CD4-positive, CD25-positive, alpha-beta regulatory T cell (primary cell): ENCODE measurements at places on chromosomes 7 and 10. TPM values are rescaled to one million over a fixed set of nuclear protein-coding genes. Genes with fewer than 3 reads are reported as not detected.
A peak's percentile ranks its signal among the peaks of the same experiment; 100 is the strongest.

Gene NKX1-2
- not detected for polyA plus RNA-seq

- no peak for DNase-seq
These were observed 280.1 kb downstream of the FRMD4A start for GRCh38 chr10:14050598-14050997.

DNA sequence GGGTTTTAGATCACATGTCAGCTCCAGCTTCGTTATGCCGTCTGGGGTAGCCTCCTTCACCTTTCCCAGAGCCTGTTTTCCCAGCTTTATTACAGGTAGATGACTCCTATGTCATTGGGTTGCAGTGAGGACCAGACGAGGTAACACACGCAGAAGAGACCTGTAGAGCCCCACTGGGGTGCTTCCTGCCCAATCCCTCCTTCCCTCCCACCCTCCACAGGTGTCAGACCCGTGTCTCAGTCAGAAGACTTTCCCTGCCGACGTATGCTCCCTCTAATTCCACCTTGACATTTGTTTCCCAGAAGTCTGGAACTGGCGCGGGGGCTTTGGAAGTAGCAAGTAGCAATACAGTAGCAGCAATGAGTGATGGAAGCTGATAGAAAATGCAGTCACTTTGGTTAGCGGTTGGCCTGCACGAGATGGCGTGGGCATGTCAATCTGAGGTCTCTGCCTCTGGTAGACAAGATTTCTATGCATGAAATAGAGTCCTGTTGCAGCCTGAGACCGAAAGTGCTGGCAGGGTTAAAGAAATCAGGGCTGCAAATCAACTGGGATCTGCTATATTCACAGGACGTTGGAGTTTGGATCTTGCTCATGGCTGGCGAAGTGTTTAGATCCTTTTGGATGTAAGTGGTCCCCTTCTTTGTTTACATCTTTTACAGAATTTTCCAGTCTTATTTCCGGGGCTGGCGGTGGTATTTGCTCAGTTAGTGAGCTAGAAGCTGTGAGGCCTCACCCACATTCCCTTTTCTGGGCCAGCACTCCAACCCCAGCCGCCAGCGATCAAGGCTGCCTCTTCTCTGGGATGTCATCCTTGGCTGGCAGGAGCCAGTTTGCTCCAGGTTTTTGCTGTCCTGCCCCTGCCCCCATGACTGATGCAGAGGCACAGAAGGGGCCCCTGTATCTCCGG is 78.3 kb upstream of the KMT2C start:
- no peak for DNase-seq

Gene PAX4
- polyA plus RNA-seq = not detected

Gene TACC2
- not detected for polyA plus RNA-seq

DNA sequence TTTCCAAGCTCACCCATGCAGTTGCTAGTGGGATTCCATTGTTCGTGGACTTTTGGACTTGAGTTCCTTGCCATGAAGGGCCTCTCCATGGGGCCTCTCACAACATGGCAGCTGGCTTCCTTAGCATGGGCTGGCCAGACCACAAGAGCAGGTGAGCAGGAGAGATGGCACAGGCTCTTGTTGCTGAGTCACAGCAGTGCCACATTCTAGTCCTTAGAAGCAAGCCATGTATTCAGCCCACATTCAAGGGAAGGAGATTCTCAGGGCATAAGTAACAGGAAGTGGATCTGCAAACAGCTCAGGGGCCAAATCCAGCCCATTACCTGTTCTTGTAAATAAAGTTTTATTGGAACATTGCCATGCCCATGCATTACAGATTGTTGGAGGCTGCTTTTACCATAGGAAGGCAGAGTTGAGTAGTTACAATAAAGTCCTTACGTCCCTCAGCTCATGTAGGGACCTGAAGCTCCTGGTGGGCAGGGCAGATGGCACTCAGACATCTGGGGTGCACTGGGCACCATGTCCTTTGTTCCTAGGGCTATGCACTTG is 481.5 kb upstream of the FOXK1 start:
- DNase-seq = no peak

DNA sequence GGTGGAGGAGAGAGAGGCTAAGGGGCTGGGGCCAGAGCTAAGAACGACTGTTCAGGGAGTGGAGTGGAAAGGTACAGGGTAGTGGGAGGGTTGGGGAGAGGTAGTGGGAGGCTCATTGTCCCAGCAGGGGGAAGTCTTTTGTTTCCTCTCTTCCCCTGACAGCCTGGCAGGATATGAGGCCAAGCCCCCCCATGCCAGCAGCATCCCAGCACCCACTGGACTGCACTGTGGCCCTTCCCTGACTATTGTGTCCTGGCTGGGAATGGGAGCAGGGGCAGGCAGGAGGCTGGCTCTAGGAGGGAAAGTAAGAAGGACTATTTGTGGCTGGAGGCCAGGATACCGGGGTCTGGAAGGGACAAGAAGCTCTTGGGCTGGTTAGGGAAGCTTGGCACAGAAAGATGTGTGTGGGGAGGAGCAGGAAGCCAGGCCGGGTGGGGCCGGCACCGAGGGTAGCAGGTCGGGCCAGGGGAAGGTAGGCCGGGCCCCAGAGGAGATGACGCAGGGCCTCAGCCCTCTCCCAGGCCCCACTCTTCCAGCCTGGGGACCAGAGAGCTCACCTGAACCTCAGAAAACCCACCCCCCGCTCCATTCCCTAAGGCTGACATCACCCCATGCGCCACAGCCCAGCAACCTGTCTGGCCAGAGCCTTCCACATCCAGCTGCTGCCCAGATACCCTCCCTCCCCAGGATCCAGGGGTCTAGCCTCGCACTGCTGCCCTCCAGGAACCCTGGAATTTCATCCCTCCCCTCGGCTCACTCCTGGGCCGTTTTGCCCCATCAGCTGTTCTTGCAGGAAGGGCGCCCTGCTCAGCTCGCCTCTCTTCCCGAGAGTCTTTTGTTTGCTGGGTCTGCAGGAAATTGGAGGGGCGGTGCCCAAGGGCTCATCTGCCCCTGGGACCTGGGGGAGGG is 8.8 kb upstream of the EPHB4 start:
- DNase-seq = no peak

- DNase-seq = no peak
These were observed 120.9 kb downstream of the VIPR2 start for GRCh38 chr7:159023746-159024145.

DNA sequence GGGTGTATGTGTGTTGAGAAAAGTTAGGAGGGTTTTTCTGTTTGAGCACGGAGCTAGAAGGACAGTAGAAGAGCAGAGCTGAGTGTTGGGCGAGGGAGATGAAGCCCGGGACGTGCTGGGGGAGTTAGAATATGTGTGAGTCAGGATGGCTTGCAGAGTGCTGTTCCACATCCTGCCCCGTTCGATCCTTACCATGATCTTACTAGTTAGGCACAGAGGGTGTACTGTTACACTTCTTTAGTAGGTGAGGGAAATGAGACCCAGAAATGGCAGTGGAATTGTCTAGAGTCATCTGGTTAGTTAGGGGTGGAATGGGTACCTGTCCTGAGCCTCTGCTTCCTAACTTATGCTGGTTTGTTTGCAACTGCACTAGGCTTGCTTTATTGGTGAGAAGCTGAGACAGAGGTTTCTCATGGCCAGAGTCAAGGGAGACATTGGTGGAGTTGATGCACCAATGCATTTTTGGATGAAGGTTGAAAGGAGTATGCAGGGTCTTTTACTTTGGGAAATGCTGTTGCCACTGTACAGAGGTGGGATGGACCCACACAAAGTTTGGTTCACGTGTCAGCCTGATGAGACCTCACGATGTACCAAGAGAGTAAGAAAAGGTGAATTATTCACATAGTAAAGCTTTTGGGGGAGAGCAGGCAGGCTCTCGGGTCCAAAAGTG is 42.4 kb downstream of the CCNY start:
- DNase-seq = peak; percentile 27

GRCh38 chr7:492714-493065 is 27.0 kb downstream of the PDGFA start:
- DNase-seq = no peak

DNA sequence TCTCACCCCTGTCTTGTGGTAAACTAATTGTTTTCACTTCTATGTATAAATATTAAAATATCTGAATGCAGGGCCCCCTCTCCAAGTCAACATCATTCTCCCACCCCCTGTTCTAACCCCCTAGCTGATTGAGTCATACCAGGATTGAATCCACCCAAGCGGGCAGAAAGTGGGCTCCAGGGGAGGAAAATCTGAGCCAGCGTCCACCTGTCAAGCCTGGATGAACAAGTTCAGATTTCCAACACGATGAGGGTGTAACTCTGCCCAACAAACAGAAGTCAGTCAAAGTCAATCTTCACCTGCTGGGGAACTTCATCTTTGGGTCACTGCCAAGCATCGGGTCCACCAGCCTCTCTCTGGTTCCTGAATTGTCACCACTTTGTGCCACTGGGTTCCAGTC is 162.9 kb upstream of the CELF2 start:
- DNase-seq = no peak

GRCh38 chr10:28293236-28294168 is 9.4 kb downstream of the MPP7 start:
- no peak for DNase-seq

Gene SLC26A5
- 0.44 TPM for polyA plus RNA-seq

DNA sequence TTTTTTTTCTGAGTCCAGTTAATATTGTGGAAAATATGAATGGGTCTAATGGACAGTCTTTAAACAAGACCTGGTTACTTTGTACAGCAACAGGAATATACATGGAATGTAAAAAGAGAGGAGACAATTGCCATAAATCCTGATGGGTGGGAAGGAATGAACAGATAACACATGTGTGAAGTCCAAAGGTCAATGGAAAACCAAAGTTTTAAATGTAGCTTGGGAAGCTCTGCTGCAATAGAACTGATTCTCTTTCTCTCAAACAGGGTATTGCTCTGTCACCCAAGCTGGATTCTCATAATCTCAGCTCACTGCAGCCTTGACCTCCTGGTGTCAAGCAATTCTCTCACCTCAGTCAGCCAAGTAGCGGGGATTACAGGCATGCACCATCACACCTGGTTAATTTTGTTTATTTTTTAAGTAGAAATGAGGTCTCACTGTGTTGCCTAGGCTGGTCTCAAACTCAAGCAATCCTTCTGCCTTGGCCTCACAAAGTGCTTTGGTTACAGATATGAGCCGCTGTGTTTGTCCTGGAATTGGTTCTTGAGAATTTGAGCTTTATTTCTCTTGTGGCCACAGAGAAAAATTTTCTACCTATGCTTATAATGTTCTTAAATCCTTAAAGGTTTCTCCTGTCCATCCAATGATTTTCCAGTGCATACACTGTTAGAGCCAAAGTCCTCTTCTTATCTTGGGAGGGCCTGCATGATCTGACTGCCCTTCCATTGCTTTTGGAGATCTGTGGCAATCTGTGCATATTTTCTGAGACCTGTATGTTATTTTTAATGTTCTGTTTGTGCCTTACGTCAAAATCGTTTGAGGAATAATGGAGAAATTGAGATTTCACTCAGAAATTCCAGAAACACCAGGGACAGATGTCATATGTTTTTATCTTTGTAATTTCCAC is 30.7 kb upstream of the ZNF92 start:
- no peak for DNase-seq

- DNase-seq = no peak
These were observed 236.2 kb downstream of the DGKB start for GRCh38 chr7:14666304-14666703.

DNA sequence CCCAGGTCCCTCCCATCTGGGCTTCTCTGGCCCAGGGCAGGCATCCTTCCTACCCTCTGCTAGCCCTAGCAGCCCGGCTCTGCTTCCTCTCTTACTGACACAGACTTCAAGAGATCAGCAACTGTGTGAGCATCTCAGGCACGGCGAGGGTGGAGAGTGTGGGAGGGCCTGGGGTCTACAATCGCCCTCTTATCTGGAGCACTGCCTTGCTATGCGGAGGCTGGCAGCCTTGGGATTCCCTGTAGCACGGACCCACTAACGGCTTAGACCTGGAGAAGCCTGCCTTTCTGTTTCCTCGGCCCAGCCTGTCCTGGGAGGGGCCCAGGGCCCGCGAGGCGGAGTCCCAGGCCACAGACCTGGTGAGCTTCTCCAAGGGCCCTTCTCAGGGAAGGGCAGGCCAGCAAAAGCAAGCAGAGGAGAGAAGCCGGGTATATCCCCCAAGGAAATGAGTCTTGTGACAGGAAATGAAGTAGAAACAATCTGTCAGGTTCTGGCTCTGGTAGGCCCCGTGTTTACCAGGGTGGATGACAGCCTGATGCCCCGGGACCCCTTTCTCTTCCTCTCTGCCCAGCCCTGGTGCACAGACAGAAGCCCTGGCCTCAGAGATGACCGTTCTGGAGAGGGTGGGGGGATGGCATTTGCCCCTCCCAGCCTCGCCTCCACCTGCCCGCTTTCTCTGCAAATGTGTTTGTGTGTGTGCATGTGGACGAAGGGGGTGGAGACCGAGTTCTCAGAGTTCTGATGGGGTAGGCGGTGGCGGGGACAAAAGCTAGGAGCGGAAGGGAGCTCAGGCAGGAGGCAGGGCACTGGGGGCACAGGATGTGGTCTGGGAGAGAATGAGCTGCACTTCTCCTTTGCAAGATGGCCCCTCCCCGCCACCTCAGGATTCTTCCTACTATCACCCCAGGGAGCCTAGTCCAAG is 2.5 kb downstream of the LRCH4 start:
- DNase-seq = peak; percentile 93

Gene EXOC6
- polyA plus RNA-seq = 10.7 TPM

GRCh38 chr7:44264221-44264931 is 61.0 kb downstream of the CAMK2B start:
- DNase-seq = no peak

- DNase-seq = no peak
These were observed 57.5 kb downstream of the HTR7 start for GRCh38 chr10:90800232-90800796.

Gene GBX1
- not detected for polyA plus RNA-seq

GRCh38 chr7:51620706-51621105 is 304.1 kb upstream of the COBL start:
- no peak for DNase-seq

Gene CAMK2B
- not detected for polyA plus RNA-seq

DNA sequence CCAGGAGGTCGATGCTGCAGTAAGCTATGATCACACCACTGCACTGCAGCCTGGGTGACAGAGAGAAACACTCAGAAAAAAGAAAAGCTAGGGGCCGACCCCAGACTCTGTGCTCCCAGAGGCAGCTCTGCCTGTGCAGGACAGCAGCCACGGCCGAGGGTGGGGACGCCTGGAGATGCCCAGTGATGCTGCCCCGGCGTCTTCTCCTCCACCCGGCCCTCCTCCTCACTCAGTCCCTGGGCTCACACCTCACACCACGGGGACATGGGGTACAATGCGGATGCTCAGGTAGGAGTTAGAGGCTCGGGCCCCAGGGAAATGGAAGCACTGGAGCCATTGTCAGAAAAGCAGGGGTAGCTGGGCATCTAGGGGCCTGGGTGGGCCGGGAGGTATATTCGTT is 46.3 kb upstream of the ELFN1 start:
- no peak for DNase-seq

Gene COL28A1
- polyA plus RNA-seq = not detected

Gene UPK3B
- not detected for polyA plus RNA-seq

DNA sequence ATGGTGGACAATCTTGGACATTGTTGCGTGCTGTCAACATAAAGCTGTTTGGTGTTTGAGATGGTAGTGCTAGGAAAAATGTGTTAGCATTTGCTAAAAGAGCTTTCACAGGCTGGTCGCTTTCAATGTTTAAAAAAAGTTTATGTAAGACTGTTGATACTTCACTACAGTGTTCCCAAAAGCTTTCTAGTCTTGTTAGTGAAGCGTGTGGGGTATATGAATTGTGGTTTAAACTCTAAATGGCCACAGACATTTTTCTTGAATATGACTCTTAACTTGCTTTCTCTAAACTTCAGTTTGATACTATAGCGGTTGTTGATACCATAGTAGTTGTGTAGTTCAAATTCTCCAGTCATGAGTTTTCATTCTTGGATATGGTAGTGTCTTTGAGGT is 44.9 kb downstream of the MCU start:
- DNase-seq = no peak

- DNase-seq = no peak
These were observed 72.0 kb downstream of the PAX2 start for GRCh38 chr10:100817268-100817839.

Gene RPEL1
- polyA plus RNA-seq = 0.10 TPM

Gene PRR15
- not detected for polyA plus RNA-seq
